ENCODE measurements at places on chromosomes 1 and 21.
A peak's percentile ranks its signal among the peaks of the same experiment; 100 is the strongest.

DNA sequence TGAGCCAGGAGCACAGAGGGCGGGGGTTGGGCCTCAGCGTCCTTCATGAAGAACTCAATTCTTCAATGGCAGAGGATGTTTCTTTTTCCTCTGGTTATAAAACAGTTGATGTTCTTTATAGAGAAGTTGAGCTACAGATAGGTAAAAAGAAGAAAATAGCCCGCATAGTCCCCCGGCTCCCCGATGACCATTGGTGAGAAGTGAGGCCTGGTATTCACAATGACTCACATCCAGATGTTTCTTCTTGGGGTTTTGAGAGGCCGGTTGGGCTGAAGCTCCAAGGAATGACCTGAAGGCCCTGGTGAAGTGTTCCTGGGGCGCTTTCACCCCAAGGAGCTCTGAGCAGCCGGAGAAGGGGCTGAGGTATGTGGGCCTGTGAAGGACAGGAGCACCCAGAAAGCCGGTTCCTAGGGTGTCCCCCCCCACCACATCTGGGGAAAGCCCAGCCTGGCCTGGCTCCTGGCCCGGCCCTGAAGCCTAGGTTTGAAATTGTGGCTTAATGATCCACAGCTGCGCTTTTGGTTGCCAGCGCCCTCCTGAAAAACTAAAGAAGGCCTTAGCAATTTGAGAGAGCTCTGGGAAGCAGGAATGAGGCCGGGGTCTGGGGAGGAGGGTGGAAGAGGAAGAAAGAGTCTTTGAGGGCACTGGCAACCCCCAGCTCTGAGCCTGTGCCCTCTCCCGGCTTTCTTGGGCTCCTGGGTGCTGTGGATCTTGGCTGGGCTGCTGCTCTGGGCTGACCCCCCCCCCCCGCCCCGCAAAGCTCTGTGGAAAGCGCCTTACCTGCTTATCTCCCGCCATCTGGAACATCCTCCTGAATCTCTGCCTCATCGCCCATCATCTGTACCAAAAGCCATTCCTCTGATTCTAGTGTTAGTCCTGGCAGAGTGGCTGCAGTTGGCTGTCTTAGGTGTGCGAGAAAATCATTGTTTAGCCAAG lies 444.7 kb downstream of the CAMTA1 start:
- DNase-seq, result no peak

- DNase-seq, result no peak
Measured at GRCh38 chr1:21268281-21269239, 21.7 kb downstream of the ECE1 start.

DNA sequence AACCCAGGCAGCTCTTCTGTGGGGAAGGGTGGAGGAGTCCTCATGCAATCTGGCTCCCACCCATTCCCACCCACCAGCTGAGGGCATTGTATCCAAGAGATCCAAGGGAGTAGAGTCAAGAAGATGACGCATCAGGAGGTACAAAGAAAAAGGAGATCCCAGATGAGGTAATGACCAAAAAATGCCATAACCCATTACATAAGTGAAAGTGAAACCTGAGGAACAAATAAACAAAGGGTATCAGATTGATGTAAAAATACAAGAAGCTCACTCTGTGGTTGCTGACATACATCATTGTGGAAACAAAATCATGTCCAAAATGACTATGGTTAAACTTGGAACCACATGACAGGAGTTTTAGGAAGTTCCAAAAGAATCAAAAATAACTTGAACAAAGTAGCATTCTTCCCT lies 42.5 kb downstream of the CCN1 start:
- no peak for DNase-seq

DNA sequence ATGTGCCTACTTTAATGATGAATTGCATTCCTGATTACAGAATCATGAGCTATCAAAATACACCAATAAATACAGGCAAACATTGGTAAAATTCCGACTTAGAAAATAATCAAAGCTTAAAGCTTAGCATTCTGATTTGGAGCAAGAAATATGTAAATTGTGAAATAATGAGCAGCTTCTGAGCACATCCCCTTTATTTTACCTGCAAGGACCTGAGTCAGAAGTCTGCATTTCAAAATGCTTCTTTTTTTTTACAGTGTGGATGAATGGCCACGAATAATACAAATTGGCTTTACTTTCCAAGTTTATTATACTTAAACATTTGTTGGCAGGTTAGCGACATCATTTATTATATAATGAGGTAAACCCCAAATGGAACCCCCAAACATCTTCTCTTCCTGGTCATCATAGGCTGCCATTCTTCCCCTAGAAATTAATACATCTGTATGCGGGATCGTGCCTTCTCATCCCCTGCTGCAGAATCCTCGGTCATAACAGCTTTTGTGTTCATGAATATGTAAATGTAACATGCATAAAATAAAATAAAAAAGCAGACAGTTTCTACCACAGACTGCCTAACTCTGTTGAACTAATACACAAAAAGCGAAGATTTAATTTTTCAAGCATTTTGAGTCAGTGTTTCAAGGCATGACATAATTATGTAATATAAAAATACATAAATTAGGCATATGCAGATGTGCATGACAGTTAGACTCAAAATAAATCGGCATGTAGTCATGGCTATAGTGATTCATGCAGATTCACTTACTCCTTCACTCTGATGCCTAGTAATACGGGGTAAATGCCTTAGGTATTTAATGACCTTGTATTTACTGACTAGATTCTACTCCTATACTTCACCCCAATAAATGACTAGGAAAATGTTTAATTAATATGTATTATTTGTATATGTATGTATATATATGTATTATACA lies 339.7 kb downstream of the USP25 start:
- DNase-seq, result no peak

DNA sequence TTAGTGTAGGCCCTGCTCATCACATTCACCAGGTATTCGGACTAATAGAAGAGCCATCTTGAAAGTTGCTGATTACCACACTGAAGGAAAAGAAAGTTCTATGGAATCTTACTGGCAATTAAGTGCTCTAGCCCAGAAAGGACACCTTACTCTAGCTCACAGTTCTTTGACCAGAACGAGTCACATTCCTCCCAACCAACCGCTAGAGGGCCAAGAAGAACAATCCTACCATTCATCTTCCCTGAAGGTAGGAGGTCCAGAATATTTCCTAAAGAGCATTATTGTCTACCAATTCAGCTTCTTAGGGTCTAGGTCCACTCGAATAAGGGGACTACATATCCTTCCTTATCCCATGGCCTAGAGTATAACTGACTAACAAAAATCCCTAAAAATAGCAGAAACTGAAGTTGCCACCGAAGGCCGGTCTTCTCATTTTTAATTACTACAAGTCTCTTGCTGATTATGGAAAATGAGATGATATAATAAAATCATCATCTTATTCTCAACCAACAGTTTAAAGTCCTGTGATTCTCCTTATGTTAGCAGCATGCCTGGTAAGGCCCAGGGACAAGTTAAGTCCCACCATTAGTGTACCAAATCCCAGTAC lies 2.7 kb upstream of the FMO1 start:
- DNase-seq, result peak; percentile 58

DNA sequence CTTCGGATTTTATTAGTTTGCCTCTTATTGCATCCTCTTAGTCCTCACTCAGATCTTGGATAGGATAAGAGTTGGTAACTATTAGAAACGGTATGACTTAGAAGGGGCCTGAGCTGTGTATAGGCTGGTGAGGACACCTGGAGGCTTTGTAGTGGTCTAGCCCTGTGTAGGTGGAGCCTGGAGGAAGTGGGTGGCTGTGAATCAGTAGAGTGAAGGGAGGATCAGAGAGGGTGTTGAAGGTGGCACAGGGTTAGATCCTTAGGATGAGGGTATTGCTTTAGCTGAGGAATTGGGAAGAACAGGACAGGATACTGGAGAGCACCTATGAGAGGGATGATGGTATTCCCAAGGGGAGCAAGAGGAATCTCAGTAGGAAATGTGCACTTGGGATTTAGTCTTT lies 5.7 kb downstream of the VANGL1 start:
- DNase-seq, result no peak

DNA sequence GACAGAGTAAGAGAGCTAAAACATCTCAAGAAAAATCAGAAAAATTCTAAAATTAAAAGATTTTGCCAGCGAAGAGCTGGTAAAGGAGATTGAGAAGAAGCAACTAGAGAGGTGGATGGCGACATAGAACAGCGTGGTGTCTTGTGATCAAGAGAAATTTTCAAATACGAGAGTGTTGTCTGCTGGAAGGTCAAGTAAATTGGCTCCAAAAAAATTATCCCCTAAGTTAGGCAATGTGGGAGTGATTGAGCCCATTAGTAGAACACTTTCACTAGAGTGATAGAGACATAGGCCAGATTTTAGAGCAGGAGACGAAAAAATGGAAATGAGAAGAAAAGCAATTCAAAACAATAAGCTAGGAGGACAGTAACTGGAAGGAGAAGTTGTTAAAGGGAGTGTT lies 94.3 kb upstream of the MPC2 start:
- DNase-seq, result no peak

DNA sequence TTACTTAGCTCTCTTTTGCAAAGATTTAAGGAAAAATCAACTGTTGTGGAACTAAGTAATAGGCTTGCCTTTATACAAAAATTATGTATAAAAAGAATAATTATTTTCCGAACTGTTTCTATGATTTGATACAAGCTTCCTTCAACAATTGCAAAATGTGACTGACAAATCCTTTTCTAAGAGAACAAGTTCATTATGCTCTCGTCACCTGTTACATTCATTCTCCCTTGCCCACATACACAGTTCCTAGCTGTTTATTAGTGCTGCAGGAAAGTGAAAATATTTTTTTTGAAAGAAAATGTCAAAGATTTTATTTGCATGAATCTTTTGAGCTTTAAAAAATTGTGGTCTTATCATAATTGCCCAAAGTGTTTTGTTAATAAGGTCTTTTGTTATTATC lies 466.2 kb downstream of the USP25 start:
- DNase-seq, result no peak

GRCh38 chr1:16181887-16182719 lies 26.2 kb upstream of the EPHA2 start:
- peak; percentile 94 for DNase-seq

DNA sequence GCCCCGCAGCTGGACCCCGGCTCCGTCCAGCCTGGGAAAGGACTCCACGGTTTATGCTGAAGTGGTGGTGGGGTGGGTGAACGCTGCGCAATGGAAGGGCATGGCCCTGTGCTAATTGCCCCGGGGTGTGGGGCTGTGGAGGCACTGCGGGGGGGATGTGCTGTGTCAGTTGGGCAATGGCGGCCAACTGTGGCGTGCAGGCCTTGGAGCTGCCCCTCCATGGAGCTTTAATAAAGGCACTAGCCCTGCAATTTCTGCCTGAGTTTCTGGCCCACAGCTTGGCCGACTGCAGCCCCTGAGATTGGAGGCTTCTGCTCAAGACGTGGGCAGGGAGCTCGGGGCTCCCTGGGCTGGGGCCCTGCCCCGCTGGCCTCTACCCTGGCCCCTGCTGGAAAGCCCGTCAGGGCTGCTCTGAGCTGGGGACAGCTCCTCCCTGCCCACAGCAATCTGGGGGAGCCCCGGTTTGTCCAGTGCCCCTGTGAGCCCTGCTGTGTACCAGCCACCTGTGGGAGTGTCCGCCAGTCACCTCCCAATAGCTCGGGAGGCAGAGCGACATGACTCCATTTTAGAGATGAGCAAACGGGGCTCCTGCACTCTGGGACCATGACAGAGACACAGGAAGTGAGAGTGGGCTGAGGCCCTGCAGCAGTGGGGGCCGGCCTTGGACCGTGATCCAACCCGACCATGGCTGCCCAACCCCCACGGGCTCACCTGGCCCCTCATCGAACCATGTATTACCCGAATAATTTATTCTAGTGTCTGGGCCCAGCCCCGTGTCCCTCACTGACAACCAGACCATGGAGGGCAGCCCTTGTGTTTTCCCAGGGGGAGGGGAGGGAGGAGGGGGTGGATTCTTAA lies 8.7 kb upstream of the TNFRSF14 start:
- peak; percentile 18 for DNase-seq

DNA sequence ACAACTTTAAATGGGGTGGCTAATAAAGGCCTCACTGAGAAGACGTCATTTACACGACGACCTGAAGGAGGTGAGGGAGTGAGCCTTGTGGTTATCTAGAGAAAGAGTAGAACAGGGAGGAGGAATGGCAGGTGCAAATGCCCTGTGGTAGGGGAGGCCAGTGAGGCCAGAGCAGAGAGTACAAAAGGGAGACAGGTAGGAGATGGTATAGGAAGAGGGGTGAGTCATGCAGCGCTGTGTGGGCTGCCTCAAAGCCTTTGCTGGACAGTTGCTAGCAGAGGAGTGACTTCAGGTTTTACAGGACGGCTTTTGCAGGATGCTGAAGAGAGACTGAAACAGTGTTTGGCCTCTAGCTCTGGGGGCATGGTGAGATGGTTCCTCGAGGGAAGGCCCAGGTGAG lies 116.0 kb downstream of the IER5 start:
- no peak for DNase-seq

DNA sequence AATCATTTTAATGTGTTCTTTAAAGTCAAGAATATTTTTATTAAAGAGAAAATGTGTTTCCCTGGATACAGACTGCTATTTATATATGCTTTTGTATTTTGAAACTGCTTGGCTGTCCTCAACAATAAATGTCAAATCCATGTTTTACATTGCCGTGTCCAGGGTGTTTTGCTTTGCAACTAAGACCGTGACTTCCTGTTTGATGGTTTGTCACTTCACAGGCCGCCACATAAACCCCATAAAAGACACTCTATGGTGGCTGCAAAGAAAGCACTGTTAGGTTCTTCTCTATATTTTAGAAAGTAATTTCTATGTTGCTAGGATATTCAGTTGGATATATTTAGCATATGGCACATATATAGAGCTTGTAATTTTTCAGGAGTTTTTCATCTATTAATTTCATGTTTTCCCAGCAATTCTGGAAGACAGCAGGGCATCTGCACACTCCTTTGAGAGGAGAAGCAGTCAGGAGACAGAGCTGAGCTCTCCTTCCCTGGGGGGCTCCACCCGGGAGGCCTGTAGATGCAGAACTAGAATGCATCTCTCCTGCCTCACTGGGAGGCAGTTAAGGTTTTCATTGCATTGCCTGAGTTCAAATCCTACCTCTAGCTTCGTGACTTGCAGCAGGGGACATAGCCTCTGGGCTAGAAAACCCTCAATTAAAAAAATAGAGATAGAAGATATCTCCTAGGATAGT lies 33.1 kb downstream of the PRDM2 start:
- no peak for DNase-seq

GRCh38 chr21:43646550-43647260 lies 12.6 kb downstream of the HSF2BP start:
- DNase-seq, result peak; percentile 90

Measured in ACHN (cell line).